ENCODE measurements at places on chromosomes 2 and 18.
A peak's percentile ranks its signal among the peaks of the same experiment; 100 is the strongest.

DNA sequence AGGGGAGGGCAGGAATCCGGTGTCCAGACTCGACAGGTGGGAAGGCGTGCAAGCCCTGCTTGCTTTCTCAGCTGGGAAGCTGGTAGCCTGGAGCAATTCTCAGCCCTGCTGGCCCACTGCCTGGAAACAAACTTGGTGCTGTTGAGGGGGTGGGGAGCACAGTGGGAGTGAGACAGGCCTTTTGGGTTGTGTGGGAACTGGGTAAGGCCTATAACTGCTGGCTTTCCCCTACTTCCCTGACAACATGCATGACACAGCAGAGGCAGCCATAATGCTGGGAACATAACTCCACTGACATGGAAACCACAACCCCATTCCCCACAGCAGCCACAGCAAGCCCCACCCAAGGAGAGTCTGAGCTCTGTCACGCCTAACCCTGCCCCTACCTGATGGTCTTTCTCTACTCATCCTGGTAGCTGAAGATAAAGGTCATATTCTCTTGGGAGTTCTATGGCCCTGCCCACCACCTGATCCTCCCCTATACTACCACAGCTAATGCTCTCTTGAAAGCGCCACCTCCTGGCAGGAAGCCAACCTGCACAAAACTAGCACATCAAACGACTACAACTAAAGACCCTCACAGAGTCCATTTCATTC lies 122.9 kb upstream of the ACVR1C start:
- DNase-seq = no peak

GRCh38 chr18:48100165-48100575 lies 169.7 kb upstream of the SMAD2 start:
- DNase-seq = no peak

GRCh38 chr2:111706481-111707001 lies 177.5 kb downstream of the ANAPC1 start:
- no peak for DNase-seq

GRCh38 chr2:43043553-43043870 lies 182.9 kb downstream of the ZFP36L2 start:
- no peak for DNase-seq

DNA sequence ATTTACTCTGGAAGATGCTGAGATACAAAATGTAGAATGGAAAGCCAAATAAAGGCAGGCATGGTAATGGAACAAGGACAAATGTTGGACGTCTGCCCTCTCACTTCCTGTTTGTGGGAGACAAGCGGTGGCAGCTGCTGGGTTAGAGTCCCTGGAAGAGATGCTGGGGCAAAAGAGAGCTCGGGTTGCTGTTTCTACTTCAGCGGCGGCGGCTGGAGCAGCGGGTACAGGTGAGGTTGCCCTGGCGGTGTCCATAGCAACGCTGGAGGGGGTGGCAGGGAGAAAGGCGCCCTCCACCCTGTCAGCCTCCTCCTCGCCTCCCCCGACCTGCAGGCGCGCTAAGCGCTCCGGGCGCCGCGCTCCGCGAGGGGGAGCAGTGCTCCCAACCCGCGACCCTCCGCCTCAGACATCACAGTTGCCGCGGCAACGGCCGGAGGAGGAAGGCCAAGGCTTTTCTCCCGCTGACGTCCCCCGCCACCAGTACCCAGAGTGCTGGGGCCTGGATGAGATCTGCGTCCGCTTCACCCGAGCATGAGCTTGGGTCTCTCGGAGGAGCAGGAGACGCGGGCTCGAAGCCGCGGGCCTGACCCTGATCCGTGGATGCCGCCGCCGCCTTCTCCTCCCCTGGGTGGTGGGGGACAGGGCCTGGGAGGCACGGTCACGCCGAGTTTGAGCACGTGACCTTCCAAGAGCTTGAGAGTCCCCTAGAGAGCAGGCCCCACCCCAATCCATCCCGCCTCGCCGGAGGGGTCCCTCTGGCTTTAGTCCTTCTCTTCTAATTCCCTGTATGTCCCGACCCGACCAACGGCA lies 65.6 kb downstream of the NOL4 start:
- peak; percentile 41 for DNase-seq

GRCh38 chr2:217142649-217143266 lies 282.9 kb upstream of the TNP1 start:
- no peak for DNase-seq

DNA sequence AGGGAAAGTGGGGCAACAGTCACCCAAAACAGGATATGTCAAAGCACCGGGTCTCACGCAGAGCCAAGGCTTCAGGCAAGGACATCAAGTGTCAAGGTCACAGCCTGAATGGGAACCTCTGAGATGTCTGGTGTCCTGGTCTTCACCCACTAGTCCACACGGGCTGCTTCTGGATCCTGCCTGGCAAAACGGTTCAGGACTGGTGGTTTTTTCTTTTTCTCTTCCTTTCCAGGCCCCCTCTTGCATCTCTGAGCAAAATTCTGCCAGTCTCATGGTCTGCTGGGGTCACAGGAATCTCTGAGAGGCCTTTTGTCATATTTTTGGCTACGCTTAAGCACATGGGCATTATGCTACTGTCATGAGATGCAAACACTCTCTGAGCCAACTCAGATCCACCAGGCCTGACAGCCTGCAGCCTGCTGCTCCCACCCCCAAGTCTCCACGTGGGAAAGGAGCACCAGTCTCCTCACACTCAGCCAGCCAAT lies 518.2 kb upstream of the ZEB2 start:
- peak; percentile 27 for DNase-seq

Data from amygdala (tissue), 56 donors.